Fibroblast of pulmonary artery (primary cell): ENCODE measurements at places on chromosomes 12 and 14.

DNA sequence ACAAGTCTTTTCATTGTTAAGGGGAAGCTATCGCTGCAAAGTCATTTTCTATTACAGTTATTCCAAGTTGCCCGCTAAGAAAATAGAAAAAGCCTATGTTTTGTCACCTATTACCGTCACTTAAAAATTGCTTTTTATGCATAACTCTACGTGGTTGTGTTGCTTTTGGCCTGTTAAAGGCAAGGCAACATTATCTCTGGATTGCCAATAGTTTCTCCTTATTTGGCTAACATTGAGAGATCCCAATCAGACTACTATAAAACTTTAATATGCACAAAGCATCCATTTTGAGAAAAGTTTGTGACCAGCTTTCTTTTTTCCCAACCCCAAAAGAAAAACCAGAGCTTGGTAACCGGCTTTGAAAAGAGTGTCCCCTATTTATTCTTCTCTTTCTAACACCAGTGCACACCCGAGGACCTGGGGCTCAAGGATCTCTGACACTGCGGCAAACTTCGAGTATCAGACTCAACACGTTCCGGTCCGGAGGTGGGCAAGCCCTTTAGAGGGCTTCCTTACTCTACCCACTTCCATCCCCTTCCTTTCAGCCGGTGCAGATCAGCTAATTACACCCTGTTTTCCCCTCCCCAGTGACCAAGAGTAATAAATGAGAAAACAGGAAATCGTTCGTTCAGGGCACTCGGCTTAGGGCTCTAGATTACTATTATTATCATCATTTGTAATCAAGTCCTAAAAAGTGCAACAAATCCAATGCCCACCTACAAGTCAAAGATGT is 1.2 kb downstream of the PPP1R12A start:
- peak; percentile 25 for DNase-seq

GRCh38 chr14:68309616-68310015 is 483.3 kb downstream of the ZFP36L1 start:
- no peak for DNase-seq

GRCh38 chr12:55727643-55728185 is 1.1 kb downstream of the CD63 start:
- peak; percentile 69 for DNase-seq

- peak; percentile 96 for DNase-seq
These were observed 1.1 kb downstream of the YY1 start for GRCh38 chr14:100239840-100240667.

GRCh38 chr12:75482646-75483045 is 2.1 kb downstream of the GLIPR1 start:
- DNase-seq: no peak
